ENCODE measurements at places on chromosomes 13 and 19. TPM values are rescaled to one million over a fixed set of nuclear protein-coding genes. Genes with fewer than 3 reads are reported as not detected.

Gene VAV1
- 28.4 TPM for total RNA-seq

Gene OR1M1
- total RNA-seq = not detected

Gene COG3
- 26.3 TPM for total RNA-seq

Gene GPR12
- 0.09 TPM for total RNA-seq

Gene NLRP9
- total RNA-seq = not detected

Gene NKPD1
- 0.06 TPM for total RNA-seq

Gene NXNL1
- not detected for total RNA-seq

Gene REXO1
- 15.6 TPM for total RNA-seq

Gene TGFBR3L
- total RNA-seq = not detected

Gene SIGLEC12
- 3.5 TPM for total RNA-seq

Gene VSTM1
- 3.6 TPM for total RNA-seq

Gene CEACAM4
- total RNA-seq = 15.9 TPM

Gene WTIP
- 13.4 TPM for total RNA-seq

Gene FPR1
- 21.4 TPM for total RNA-seq

Gene NAPSA
- 1,838 TPM for total RNA-seq

Gene ITGBL1
- total RNA-seq = 1.1 TPM

Gene ZNF613
- total RNA-seq = 10.1 TPM

Gene LRRC63
- 0.83 TPM for total RNA-seq

Gene STAP2
- 30.0 TPM for total RNA-seq

Gene GSK3A
- total RNA-seq = 23.7 TPM

Gene N4BP2L1
- 12.4 TPM for total RNA-seq

Gene CGB7
- 0.11 TPM for total RNA-seq

Gene CA11
- 5.4 TPM for total RNA-seq

Gene IL4I1
- 3.7 TPM for total RNA-seq

Gene PABPC3
- 0.51 TPM for total RNA-seq

Gene IRGC
- not detected for total RNA-seq

Gene EBI3
- 4.1 TPM for total RNA-seq

Gene SLC10A2
- 13.7 TPM for total RNA-seq
